ENCODE measurements at places on chromosomes 2 and 18.

DNA sequence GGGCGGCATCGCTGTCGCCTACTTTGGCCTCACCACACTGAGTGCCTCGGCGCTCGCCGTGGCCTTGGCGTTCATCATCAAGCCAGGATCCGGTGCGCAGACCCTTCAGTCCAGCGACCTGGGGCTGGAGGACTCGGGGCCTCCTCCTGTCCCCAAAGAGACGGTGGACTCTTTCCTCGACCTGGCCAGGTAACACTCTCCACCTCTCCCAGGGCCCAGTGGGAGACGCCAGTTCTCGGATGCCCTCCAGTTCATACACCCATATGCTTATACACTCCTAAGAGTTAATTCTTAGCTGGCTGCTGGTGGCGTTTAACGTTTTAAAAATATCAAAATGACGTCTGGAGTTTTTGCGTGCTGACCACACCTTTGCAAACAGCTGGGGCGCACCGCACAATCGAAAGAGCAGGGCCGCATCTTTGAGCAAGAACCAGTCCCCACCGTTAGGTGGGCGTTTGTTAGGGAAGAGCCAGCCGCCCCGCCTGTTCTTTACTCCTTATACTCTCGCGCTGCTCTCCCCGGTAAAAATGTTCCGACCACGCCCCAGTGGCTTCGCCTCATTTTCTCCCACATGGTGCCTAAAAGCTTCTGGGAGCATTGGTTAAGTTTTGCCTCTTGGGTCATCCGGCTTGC, 899 bp downstream of the SLC1A4 start:
- no peak for DNase-seq

GRCh38 chr18:47752796-47753645, 177.4 kb downstream of the SMAD2 start:
- DNase-seq: no peak

- DNase-seq: no peak
These were observed 7.0 kb downstream of the NCKAP5 start for GRCh38 chr2:133561045-133561852.

- no peak for DNase-seq
These were observed 337.4 kb downstream of the LPIN1 start for GRCh38 chr2:12083713-12084419.

DNA sequence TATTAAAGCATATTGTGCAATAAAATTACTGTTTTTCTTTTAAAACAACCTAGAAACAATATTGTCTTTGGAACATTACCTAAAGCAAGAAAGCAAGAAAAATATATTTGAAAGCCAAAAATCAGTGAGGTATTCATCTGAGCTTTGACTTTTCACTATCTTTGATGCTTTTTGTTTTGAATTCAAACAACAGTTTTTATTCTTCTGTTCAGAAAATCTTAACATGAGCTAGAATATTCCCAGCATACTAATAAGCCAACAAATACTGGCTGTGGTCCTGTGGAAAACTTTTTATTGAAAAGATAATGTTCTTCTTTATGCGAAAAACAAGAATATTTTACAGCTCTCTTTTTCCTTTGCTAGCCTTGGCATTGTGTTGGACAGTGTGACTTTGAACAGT, 19.8 kb downstream of the FAM171B start:
- DNase-seq: no peak

- DNase-seq: no peak
These were observed 428.1 kb downstream of the MEIS1 start for GRCh38 chr2:66862885-66863650.

- DNase-seq: no peak
These were observed 169.3 kb upstream of the FBXO11 start for GRCh38 chr2:48075631-48076030.

- DNase-seq: no peak
These were observed 64.7 kb upstream of the HNRNPA3 start for GRCh38 chr2:177147834-177148445.

DNA sequence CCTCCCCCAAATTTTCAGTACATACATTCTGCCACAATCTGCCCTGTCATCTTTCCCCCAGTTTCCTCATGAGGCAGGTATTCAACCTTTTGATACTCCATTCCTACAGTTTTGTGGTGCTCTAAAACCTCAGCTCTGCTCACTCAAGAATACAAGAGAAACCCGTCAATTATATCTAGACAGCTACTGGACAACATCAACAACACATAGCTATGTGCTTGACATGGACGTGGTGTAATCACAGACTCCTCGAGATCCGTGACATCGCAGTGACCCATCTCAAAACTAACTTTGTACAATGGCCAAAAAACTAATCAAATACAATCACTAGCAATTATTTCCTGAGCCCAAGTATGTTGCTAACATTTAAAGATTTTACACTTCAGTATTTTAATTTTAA, 23.6 kb downstream of the WDSUB1 start:
- DNase-seq: no peak

- no peak for DNase-seq
These were observed 5.5 kb downstream of the EN1 start for GRCh38 chr2:118841828-118842461.

- DNase-seq: no peak
These were observed 210.5 kb downstream of the SH3RF3 start for GRCh38 chr2:109339519-109339966.

DNA sequence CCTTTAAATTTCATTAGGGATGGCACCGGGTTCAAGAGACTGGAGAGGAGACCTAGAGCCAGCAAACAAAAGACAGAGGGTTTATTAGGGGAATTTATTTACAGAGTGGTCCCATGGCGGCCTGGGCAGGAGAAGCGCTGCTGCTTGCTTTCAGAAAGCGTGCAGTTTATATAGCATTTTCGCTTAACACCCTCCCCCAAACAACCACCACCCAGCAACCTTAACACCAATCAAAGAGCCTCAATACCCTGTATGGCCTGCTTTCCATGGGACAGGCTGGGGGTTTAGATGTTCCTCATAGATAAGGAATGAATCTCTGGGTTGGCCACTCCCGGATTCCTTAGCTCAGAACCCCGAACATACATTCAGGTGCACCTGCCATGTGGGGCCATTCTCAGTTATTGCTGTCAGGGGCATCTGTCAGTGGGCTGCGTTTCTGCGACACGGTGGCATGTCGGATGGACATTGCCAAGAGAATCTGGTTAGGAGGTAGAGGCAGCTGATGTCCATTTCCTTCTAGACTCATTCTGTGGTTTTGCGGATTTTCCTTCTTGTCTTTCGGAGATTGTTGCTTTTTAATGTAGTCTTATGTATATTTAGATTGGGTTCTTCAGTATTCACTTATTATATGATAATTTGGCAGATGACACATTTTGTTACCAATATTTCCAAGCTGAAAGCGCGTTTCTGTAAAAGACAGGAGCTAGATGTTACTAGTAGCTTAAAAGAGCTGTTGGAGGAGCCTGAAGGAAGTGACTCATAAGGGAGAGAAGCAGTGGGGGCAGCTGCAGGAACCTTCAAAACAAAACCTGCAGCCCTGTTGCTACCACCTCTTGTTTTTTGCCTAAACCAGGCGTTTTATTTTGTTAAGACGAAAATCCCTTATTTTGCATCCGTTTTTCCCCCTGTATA, 7.2 kb downstream of the AGAP1 start:
- DNase-seq: no peak

- DNase-seq: no peak
These were observed 14.5 kb downstream of the VIT start for GRCh38 chr2:36710858-36711515.

DNA sequence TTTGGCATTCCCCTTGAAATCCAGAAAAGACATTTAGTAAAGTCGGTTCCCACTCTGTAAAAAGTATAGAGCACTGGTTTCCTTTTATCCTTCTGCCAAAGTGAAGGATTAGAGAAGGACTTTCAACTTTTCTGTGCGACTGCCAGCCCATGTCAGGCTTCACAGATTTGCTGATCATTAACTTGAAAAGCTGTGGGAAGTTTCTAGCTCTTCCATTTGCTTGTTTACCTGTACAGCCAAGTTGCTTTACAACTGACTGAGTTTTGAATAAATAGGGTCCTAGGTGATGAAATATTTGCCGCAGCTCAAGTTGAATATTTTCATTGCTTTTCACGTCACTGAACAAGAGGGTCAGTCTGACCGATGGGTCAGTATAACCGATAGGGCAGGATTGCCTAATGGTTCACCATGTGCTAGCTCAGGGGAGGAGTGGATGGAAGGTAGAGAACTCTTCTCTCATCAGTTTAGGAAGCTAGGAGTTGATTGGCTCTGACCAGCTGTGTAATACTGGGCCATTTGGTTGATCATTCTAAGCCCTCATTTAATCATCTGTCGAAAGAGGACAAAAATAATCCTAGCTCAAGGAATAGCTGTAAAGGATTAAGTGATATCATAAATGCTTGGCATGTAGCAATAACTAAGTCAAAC, 30.4 kb downstream of the UPP2 start:
- no peak for DNase-seq

GRCh38 chr2:5869936-5870335, 177.8 kb downstream of the SOX11 start:
- DNase-seq: no peak

GRCh38 chr2:238908960-238909951, 61.4 kb downstream of the TWIST2 start:
- no peak for DNase-seq

Measured in right renal pelvis (tissue), 4 donors.